Activated T-helper 9 cell treated with anti-CD3 and anti-CD28 coated beads, Interleukin-2, amount 50 U/mL, for 16 hours (primary cell): ENCODE measurements at places on chromosomes 3 and 15.

DNA sequence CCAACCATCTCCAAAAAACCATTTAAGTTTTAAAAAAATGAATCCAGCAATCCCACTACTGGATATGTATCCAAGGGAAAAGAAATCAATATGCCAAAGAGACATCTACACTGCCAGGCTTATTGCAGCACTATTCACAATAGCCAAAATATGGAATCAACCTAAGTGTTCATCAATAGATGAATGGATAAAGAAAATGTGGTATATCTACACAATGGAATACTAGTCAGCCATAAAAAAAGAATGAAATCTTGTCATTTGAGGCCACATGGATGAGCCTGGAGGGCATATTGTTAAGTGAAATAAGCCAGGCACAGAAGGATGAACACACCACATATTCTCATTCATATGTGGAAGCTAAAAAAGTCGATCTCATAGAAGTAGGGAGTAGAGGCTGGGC lies 136.1 kb downstream of the FILIP1L start:
- DNase-seq: no peak

GRCh38 chr3:55405436-55405835 lies 81.7 kb downstream of the WNT5A start:
- no peak for DNase-seq

- DNase-seq: no peak
These were observed 5.2 kb downstream of the SNX1 start for GRCh38 chr15:64100958-64101357.

GRCh38 chr15:68061602-68062001 lies 7.5 kb downstream of the PIAS1 start:
- DNase-seq: no peak

DNA sequence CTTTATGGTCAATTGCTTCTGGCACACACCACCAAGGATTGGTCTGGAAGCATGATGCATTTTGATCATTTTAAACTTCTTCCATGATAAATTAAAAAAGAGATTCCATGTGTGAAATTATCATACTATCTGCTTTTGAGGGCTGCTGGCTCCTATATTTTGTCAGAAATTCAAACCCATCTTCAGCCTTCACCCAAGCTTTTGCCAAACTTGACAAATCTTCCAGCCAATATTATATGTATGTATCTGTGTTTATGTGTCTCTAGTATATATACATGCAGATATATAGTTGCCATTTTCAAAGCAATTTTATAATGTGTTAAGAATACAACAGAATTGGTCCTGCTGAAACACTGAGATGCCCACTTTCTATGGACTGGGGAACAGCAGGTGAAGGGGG lies 275.7 kb downstream of the AGBL1 start:
- DNase-seq: no peak

DNA sequence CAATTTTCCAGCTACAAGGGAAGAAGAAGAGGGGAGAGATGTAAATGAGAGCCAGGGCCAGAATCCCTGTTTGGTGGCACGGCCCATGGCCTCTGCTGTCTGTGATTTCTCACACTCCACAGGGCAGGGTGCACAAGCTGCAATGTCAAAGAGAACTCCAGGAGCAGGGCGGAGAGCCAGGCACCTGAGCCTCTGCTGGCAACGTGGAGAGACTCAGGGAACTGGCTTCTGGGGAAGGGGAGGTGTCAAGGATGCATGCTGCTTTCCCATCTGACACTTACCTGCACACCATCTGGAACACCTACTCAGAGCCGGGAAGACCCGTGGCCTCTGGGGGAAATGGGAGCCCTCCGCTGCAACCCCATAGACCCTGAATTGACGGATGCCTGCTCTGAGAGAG lies 507.5 kb upstream of the NR2F2 start:
- DNase-seq: no peak

DNA sequence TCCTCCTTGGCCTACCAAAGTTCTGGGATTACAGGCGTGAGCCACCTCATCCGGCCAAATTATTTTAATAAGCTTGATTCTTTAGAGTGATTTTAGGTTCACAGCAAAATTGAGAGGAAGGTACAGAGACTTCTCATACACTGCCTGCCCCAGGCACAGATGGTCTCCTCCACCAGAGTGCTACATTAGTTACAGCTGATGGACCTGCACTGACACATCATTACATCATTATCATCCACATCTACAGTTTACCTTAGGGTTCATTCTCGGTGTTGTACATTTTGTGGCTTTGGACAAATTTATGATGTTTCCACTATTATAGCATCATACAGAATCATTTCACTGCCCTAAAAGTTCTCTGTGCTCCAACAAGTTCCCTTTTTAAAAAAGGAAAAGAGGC lies 4.4 kb upstream of the VPS8 start:
- no peak for DNase-seq

DNA sequence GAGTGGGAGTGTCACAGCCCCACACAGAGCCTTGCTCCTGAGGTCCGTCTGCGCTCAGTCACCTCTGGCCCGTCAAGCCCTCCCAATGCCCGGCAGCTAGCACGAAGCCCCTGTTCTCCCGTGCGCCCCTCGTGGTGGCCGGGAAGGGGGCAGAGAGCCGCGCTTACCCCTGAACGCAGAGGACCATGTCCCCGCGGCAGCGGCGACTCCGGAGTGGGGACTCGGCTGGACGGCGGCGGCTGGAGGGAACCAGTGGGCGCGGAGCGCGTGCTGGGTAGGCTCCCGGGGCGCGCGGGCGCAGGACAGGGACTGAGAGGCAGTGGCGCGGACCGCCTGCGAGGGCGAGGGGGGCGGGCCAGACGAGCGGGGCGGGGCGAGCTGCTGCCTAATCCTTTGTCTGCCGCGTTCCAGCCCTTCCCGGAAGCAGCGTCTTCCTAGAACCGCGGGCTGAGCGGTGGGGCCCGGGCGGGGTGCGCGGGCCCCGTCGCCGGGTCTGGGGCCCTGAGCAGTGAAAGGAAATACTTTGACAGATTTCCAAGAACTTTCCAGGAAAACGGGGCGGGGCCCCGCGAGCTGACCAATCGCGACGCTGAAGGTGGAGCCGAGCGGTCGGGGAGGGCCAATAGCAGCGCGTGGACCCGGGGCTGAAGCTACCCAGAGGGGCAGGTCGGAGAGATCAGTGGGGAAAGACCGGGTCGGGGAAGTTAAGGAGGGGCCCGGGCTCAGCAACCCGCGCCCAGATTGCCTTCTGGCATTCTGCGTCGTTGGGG lies at the start of gene CISH:
CISH (minus strand) TSS at position 311 of the 770 bp plus-strand sequence; CDS start at position 187, 124 bp downstream.
- DNase-seq: peak; percentile 93

DNA sequence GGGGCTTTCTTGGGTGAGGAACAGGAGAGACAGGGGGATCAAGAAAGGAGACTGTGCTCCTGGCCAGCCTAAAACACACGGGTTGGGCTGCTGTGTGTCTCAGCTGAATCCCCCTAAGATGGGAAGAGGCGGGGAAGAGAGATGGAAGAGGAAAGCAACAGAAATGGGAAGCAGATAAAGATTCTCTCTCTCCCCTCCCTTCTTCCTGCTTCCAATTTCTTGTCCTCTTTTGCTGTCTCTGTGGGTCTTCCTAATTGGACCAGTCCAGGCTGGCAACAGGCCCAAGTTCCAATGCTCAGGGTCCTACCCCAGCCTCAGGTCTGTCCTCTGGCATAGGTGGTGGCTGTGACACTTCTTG lies 7.1 kb downstream of the ISLR2 start:
- DNase-seq: no peak

GRCh38 chr3:185009650-185010049 lies 143.2 kb downstream of the C3orf70 start:
- DNase-seq: no peak

- no peak for DNase-seq
These were observed 171.8 kb downstream of the SMAD6 start for GRCh38 chr15:66873856-66874255.

DNA sequence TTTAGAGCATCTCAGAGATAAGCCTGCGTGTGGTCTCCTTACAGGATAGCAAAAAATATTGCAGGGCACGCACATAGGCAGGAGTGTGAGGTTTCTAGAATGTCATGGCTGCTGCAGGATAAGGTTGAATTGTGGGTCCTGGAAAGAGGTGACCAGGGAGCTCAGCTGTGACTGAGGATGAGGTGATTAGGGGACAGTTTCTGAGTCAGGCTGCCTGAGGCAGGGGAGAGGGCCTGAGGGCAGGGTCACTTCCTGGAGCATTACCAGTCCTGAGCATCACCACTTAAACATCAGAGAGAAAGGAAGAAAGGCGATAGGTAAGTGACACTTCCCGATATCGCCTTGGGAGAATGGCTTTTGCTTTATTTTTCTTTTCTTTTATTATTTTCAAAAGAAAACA lies 813.8 kb downstream of the TUSC7 start:
- no peak for DNase-seq

DNA sequence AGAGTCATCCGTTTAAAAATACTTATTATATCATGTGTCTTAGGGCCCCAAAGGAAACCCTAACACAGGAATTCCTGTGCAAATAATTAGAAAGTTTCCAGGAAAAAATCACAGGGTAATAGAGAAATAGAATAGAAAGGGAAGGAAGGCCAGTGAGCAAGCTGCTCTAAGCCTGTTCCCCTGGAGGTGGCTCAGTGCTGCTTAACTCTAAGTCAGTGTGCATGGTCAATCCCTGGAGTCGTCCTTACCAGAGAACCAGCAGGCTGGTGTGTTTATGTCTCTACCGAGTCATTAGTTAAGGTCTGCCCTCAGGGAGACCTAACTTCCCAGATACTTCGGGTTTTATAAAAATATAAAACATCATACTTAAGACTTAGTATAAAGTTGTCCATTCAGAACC lies 21.0 kb upstream of the MCF2L2 start:
- DNase-seq: no peak

DNA sequence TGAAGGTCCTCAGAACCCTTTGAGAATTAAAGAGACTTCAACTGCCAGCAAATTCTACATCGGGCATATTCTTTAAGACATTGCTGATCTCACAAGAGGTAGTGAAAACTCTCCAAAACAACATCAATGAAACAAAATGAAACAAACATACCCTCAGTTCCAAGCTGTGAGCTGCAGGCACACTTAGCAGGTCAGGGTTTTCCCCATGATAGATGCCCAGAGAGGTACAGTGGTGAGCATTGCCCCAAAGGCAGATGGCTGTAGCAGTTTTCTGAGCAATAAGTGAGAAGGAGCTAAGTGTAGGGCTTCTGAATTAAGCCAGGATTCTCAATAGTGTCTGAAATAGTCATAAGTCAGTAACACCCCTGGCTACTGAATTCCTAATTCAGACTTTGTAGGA lies 96.1 kb upstream of the TSEN2 start:
- DNase-seq: no peak

DNA sequence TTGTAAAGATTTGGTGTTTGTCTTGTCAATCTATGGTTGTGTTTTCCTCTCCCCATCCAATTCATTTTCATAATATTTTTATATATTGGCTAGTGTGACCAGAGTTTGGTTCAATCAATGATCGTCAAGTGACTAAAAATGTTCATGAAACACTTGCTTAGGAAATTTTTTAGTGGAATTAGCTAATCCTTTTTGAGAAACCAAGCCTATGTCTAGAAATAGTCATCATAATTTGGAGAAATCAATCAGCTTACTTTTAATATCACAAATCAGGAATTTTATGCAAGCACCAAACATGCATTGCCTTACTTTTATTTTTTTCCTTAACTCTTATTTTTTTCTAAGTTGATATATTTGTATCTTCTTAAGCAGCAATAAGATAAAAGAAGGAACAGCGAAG lies 403.1 kb upstream of the TBL1XR1 start:
- DNase-seq: no peak

DNA sequence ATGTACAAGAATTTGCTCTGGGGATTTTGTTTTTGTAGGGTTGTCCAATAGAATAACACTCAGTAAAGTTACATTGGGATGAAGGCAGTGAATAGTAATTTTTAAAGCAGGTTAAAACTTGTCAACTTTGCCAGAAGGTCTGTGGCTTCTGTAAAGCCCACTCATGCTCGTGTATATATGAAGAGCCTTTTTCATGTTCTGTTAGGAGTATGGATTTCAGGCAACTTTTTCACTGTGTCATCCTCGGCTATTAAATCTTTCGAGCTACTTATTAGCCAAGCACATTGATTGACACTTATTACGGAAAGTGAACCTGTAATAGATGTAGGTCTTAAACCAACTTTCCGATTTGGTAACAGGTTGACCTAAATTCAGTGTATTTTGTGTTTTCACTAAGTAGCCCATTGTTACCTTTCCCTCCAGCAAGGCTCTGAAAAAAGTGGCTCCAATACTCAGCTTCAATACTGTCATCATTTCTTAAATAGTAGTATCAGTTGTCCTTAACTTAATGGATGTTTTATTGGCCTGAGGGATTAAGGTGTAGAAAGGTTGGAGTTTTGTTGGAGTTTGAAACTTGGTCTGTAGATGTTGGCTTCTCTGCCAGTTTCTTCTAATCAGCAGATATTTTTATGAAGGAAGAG lies 1.7 kb downstream of the PAK2 start:
- DNase-seq: no peak

- DNase-seq: no peak
These were observed 1.3 kb downstream of the SEMA7A start for GRCh38 chr15:74432271-74432967.

- DNase-seq: no peak
These were observed 236.8 kb downstream of the KLF13 start for GRCh38 chr15:31563421-31563820.

DNA sequence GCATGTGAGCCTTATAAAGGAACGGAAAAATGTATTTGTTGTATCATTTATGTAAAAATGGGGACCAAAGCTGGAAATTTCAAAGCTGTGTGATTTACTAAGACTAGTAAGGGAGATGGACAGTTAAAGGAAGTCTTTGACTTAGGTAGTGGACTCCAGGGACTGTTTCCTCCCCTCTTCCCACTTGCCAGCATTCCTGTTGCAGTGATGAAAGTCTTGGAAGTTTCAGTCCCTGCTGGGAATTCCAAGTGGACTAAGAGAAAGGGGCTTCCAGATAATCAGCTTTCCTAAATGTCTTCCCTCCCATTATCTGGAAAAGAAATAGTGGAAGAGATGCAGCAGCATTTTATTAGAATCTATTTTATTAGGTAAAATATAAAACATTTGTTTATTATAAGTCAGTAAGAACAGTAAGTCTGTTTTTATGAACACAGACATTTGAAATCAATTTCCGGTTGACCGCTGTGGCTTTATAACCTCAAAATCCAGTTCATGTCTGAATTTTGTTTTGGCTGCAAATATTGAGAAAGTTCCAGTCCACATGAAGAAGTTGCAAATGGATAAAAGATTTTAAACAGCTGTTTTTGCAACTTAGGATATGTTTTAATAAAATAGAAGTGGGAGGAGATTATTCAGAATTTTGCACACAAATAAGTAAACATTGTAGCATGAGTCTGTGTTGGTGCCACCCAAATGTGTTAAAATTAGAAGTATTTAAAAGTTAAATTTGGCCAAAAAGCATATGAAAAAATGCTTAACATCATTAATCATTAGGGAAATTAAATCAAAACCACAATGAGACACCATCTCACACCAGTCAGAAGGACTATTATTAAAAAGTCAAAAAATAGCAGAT lies 141.8 kb downstream of the IL20RB start:
- no peak for DNase-seq

DNA sequence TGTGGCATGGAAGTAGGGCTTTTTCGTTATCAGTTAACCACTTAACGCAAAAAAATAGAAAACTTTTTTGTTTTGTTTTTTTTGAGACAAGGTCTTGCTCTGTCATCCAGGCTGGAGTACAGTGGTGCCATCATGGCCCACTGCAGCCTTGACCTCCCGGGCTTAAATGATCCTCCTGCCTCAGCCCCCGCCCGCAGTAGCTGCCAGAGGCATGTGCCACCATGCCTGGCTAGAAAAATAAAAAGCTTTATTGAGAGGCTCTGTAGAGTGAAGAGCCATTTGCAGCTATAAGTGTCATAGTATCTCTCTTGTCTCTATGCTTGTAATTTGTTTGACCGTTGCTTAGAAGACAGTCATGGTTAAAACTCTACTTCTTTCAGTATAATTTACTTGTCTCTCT lies 13.5 kb downstream of the PPP4R2 start:
- DNase-seq: no peak
